DMS79 (cell line): ENCODE measurements at places on chromosomes 3 and 15.

- DNase-seq: no peak
These were observed 532.8 kb upstream of the TBL1XR1 start for GRCh38 chr3:177729956-177730681.

- DNase-seq: no peak
These were observed 48.9 kb upstream of the ZDHHC23 start for GRCh38 chr3:113898892-113899291.

- DNase-seq: no peak
These were observed 402.2 kb downstream of the EPHB1 start for GRCh38 chr3:135197246-135197645.

GRCh38 chr3:141285570-141285969, 53.9 kb downstream of the PXYLP1 start:
- DNase-seq: no peak

GRCh38 chr3:64067506-64068346, 44.4 kb upstream of the PSMD6 start:
- no peak for DNase-seq

- DNase-seq: peak; percentile 81
These were observed 12.3 kb upstream of the SPATA12 start for GRCh38 chr3:57048052-57048671.

GRCh38 chr3:77102951-77103769, 63.3 kb downstream of the ROBO2 start:
- DNase-seq: no peak

- no peak for DNase-seq
These were observed 1026.2 kb downstream of the PLOD2 start for GRCh38 chr3:145134738-145135137.

DNA sequence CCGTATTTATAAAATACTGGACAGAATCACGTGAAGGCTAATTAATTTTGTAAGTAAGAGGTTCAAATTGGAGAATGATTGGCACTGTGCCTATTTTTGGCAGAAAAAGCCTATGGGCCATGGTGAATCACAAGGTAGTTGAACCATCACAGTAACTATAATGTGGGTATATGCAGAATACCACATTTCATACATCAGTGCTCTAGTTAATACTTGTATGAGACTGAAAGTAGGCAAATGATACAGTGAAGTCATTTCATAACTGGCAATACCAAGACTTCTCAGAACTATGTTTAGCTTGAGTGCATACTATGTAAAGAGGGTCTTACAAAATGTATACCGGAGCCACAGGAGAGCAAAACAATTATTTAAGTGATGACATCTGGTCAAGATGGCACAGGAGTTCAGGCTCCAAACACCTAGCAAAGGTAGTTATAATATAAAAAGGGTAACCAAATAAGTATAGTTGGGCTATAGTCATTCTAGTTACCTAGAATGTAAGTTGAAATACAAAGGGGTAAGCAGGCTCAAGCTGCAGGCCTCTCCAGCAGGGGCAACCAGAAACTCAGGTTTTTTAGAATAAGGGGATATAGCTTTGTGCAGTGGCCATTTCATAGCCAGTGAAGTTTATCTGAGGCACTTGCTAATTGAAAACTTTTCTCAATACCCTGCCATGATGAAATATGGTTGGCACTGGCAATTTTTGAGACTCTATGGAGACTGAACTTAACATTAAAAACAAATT, 19.1 kb downstream of the GPR160 start:
- no peak for DNase-seq

- no peak for DNase-seq
These were observed 2.2 kb downstream of the FURIN start for GRCh38 chr15:90870354-90871138.

DNA sequence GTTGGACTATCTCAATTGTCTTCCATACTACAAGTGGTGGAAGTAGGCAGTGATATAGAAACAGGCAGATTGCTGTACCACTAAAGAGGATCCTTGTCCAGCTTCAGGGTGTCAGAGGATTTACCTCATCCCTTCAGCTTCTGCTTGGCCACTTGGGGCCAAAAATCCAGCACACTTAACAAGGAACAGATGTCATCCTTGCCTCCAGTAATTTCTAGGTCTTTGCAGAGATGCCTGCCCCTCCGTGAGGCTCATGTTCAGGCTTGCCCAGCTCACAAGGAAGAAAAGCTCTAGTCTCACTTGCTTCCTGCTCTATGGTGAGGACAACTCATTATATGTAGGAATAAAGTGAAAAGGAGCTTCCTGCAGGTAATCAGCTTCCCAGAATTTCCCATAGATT, 510.3 kb downstream of the EPHA3 start:
- no peak for DNase-seq

DNA sequence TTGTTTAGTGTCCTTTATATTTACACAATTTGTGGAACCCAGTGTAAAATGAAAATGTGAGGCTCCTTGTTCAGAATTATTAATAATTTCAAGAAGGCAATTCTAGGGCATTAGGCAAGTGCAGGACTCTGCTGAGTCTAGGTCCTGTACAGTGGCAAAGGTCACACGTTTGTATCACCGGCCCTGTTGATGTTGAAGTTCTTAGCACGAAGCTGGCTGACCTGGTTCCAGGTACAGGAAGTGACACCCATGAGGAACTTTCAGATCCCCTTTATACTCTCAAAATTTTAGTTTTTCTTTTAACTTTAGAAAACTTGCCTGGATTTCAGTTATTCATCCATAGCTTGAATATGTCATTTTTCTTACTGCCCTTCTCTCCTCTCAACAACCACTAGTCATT, 349.4 kb downstream of the CNTN6 start:
- DNase-seq: no peak

- DNase-seq: no peak
These were observed 54.5 kb downstream of the TOP2B start for GRCh38 chr3:25610167-25610566.

DNA sequence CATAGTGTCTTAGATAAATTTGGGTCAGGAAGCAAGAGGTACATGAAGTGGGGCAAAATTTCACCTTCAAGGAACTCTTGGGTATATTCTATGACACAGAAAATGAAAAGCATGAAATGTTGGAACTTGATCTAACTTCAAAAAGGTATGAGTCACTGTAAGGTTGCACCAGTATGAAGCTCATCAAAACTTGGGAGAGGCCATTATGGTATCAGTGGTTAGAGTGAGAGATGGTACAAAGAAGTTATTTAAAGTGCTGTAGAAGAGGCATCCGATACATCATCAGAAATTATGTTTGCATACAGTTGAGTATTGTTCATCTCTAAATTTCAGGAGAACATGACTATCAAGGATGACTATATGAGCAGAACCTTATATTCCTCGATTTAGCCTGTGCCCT, 302.9 kb upstream of the SUCLG2 start:
- no peak for DNase-seq

DNA sequence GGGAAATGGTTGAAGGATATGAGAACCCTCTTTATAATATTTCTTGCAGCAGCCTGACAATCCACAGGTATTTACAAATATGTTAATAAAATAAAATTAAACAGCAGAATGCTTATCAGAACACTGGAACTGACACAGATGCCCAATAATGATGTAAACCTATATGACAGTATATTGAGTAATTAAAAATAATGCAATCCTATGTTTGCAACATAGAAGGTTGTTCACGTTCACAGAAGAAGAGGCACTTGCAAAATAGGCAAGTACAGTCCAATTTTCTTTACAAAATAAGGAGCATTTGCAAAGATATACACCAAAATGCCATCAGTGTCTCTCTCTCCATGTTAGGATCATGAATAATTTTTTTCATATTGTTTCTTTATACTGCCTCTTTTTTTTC, 397.0 kb upstream of the WNT5A start:
- DNase-seq: no peak

DNA sequence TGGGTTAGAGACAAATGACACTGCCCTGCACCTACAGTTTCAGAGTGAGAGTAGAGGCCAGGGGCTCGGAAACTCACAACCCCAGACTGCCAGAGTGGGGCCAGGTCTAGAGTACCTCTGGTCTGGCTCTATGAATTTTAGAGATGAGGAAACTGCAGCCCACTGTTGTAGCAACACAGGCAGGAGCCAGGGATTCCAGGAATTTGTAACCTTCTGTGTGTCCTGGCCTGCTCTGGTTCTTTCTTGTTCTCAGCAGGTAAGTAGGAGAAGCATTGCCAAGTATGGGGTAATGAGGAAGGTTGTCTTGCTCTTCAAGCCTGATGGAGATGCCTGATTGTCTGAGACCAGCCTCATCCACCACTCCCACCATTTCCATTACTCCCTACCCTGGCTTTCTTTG, 221.8 kb downstream of the UACA start:
- DNase-seq: no peak

DNA sequence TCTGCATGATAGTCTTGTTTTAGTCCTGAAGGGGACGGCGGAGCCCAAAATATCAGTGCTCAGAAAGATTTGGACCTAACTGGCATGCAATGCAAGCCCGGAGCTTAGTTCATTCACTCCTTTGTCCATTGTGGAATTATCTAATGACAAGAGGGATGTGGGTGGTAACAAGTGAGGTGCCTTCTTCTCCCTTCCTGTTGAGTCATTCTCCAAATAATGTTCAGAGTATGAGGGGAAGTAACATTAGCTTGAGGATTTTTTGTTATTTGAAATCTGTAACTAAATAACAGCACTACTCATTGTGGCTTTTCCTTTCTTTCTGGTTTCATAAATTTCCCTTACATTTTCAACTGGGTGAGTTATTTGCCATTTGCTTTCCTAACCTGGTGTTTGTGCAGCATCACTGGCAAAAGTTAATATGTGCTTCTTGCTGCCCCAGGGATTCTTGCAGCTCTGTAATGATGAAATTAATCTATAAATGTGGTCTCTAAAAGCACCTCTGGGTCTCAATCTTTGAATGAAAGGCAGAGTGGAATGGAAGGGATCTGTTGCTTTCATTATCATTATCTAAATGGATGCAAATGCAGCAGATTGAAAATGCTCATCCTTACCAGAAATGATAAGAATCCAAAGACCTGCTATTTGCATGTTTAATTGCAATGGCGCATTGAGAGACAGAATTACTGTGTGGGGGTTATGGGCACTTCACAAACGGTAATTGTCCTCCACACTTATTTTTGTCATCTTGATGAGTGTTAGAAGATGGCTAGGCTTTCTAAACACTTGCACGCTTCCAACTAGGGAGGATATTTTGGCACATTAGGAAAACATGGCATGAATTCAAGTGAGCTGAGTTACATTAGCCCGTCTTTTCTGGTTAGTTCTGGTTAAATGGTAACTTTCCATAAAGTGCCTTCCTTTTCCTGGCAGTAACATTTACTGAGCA, 89.9 kb upstream of the MITF start:
- no peak for DNase-seq

GRCh38 chr15:40815042-40815698, 7.9 kb upstream of the DNAJC17 start:
- DNase-seq: peak; percentile 59

DNA sequence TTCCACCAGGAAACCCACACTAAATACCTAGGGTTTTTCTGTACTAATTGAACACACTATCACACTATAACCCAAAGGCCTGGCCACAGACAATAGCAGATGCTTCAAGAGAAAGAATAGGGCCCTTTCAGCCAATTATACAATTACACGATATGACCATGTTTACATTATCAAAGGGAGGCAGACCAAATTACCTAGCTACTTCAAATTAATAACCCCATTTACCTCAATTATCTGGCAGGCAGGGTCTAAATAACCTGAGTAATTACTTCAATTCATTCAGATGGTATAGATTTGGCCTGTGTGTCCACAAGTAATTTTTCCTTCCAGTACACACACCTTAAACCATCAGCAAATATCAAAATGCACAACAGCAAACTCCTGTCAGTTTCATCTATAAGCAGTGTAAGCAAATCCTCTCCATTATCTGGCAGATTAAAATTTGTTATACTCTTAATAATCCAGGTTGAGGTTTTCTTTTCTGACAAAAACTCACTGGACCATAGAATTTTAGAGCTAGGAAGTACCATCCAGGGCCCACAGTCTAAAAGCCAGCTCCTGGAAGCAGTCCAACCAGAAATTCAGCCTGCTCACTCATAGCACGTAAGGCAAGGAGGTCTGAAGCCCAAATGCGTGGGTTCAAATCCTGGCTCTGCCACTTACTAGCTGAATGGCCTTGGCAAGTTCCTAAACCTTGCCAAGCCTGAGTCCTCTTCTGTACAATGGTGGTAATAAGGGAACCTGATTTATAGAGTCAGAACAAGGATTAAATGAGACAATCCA, 51.8 kb downstream of the RFTN1 start:
- peak; percentile 65 for DNase-seq

- no peak for DNase-seq
These were observed 388.5 kb upstream of the THBS1 start for GRCh38 chr15:39192351-39192750.

DNA sequence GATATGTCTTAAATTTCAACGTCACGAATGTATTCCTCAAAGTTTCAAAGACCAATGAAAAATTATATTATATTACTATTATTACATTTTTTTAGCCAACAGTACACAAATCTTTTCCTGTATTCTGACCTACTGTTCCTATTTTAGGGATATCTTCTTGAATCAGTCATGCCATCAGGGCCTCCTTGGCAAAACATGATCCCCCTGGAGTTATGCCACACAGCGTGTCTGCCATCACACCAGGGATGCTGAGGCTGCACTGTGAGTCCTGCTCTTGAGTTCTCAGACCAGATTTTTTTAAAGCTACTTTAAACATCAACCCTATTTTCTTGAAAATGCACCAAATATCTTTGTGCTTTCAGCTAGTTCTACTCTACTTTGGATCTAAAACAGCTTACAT, 425.9 kb upstream of the ZNF385D start:
- no peak for DNase-seq

- DNase-seq: no peak
These were observed 52.4 kb downstream of the EIF4E3 start for GRCh38 chr3:71672807-71673206.

DNA sequence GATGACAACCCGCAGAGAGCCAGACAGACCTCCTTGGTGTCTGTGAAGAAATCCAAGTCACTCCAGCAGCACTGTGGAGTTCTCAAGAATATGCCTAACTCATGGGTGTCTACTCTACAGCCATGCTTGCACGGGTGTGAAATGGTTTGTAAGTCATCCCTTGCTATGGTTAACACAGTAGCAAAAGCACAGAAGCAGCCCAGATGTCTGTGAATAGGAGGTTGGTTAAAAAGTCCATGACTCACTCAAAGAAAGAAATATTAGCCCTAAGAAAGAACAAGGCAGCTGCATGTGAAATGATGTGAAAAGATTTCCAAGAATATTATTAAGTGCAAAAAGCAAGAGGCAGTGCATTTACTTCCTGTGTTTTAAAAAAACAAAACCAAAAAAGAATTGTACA, 12.1 kb upstream of the LIMD1 start:
- no peak for DNase-seq

DNA sequence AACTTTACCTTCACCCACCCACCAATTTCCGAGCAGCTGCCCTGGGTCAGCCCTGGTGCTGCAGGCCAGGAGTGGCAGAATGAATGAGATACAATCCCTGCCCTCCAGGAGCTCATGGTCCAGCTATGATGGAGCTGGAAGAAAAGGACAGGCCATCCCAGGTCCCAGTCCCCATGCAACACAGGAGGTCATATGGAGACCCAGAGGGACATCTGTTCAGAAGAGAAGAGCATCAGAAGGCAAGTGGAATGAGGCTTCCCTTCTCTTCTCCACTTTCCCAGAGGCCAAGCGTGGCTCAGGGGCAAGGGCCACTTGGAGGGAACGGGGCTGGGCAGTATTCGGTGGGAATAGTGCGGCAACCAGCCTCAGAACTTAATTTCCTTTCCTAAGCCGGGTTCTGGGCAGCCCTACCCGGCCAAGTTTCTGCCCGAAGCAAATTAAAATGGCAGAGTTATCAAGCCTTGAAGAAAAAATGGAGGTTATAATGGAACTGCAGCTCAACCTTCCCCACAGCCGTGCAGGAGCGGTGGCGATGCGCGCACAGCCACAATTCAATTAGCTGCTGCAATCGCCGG, 35.9 kb downstream of the TLE3 start:
- no peak for DNase-seq
